ENCODE measurements at places on chromosomes 12 and 14. TPM values are rescaled to one million over a fixed set of nuclear protein-coding genes. Genes with fewer than 3 reads are reported as not detected.

NPFF gene
- not detected for total RNA-seq

SLC5A8 gene
- total RNA-seq = not detected

LGMN gene
- 60.0 TPM for total RNA-seq

SMCO2 gene
- not detected for total RNA-seq

PYGL gene
- 129 TPM for total RNA-seq

PLEK2 gene
- total RNA-seq = 20.6 TPM

SEC23A gene
- 87.0 TPM for total RNA-seq
